ENCODE measurements at places on chromosomes 1 and 21.
A peak's percentile ranks its signal among the peaks of the same experiment; 100 is the strongest.

GRCh38 chr1:119631086-119631432 lies 17.0 kb downstream of the ZNF697 start:
- DNase-seq, result no peak

DNA sequence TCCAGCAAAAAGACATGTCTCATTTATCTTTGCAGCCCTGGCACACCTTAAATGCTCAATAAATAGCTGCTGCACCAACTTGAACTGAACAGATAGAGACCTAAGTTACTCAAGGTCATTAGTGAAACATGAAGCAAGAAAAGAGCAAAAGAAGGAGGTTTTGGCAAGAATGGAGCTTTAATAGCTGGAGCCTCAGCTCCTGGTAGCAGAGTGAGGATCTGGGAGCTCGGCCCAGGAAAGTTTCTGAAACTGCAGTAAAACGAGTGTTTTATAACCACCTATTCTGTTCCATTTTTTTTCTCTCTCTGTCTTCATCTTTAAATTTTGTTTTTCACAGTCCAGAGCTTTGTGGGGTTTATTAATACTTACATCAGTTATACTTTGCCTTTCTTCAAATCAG lies 207.5 kb downstream of the SETD4 start:
- no peak for DNase-seq

DNA sequence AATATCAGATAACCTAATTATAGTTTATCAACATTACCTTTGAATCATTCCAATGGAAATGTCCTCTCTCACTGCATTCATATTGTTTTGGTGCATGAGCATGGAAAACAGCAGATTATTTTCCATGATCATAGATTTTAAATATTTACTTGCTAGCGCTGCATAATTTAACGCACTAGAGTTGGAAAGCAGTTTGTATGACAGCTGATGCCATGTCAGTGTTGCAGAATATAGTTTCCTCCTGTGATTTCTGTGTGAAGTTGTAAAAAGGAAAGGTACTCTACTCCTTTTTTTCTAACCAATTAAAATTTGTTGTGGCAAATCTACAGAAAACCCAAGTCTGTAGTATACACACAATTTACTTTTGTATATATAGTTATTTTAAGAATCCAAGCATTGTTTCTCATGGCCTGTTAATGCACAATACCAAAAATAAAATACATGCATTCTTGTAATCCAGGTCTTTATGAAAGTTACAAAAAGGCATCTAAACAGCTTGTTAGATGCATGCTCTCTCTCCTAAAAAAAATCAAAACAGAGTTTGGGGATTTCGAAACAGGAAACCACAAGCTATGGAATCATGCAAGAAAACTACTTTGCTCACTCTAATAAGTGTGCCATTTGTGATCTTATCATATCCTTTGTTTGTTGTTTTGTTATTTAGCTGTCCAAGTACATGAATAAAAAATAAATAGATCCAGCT lies 1.9 kb upstream of the ATG4C start:
- DNase-seq, result no peak

GRCh38 chr1:26747048-26747447 lies 40.7 kb upstream of the PIGV start:
- DNase-seq, result no peak

DNA sequence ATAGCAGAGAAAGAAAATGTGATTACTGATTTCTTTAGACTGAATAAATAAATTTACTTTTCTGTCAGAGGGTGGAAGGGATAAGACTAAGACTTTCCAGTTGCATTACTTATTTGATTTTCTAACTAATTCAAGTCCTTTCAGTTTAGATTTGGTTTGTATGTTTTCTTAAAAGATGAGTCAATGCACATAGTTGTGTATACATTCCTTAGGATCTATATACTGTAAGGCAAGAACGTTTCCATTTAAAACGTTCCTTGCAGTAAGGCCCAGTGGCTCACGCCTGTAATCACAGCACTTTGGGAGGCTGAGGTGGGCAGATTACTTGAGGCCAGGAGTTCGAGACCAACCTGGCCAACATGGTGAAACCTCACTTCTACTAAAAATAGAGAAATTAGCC lies 14.5 kb upstream of the SERTAD4 start:
- DNase-seq, result no peak

GRCh38 chr1:45762291-45762690 lies 11.8 kb upstream of the IPP start:
- DNase-seq, result no peak

DNA sequence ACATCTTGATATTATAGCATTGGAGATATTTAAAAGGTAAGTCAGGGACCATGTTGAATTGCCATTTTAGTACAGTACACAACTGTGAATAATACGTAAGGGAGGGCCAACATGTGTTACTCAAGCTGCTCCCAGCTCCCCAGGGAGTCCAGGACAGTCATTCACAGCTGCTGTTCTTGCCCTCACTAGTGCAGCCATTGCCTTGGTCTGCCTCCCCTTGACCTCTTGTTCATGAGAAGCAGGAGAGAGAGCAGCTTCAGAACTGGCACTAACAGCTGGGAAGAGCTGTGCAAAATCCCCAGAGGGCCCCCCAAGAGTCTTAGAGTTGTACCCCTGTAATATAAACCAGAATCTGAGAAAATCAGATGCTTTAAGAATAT lies 16.4 kb downstream of the TCEANC2 start:
- no peak for DNase-seq

DNA sequence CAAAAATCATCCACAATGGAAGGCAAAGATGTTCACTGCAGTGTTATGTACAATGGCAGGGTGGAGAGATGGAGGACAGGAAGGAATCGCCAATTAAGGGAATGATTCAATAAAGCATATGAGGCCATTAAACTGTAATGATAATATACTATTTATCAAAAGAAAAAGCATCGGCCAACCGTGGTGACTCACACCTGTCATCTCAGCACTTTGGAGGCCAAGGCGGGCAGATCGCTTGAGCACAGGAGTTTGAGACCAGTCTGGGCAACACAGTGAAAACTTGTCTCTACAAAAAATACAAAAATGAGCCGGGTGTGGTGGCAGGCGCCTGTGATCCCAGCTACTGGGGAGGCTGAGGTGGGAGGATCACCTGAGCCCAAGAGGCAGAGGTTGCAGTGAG lies 89.1 kb downstream of the SSBP3 start:
- DNase-seq, result no peak

- DNase-seq, result no peak
Measured at GRCh38 chr21:25582888-25583287, 24.4 kb downstream of the MRPL39 start.

GRCh38 chr1:59292562-59292961 lies 4.3 kb upstream of the FGGY start:
- DNase-seq, result no peak

DNA sequence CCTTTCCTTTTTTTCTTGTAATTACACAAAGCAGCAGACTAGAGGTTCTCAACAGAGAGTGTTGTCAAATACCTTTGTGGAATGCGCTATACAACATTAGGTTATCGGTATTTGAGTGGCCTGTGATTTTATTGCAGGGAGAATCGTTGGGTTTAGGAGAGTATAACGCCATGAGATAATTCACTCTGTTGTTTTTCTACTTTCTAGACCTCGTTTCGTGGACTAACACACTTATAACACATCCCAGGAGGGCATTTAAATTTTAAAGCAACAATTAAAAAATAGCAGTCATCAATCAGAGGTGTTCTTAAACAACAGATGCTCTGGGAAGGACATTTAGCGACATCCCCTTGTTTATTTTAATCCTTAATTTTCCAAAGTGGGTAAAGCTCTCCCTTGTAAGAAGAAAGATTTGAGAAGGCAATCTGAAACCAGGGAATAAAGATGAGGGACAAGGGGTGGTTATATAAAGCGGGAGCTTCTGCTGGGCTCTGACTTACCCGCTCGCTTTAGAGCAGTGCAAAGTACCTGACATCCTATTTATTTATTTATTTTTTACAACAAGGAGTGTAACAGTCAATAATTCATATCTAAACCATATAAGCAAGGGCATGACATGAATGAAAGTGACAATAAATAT lies 4.9 kb downstream of the PBX1 start:
- DNase-seq, result no peak

DNA sequence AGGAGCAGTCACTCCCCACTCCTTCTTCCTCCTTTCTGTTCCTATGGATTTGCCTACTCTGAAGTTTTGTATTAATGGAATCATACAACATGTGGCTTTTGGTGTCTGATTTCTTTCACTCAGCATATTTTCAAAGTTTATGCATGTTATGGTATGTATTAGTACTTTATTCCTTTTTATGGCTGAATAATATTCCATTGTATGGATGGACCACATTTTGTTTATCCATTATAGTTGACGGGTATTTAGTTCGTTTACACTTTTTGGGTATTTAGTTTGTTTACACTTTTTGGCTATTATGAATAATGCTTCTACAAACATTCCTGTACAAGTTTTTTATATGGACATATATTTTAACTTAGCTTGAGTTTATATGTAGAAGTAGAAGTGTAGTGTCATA lies 113.1 kb downstream of the PCBP3 start:
- DNase-seq, result no peak

- peak; percentile 61 for DNase-seq
Measured at GRCh38 chr1:119782631-119783325, 14.1 kb upstream of the HMGCS2 start.

DNA sequence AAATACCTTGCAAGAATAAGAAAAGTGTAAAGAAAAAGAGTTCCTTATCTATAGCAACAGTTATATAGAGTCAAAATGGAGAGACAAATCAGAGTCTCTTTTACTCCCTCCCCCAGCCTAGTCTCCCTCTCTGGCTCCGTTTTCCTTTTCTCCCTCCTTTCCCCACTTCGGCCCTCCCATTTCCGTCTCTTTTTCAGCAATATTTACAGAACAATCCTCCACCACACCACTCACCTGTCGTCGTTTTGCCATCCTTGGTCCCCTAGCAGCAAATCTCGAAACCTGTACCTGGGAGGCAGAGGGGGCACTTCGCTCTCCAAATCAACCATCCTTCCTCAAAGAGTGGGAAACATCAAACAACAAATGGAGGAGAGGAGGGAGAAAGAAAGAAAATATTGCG lies 259 bp downstream of the KCNT2 start:
- no peak for DNase-seq

DNA sequence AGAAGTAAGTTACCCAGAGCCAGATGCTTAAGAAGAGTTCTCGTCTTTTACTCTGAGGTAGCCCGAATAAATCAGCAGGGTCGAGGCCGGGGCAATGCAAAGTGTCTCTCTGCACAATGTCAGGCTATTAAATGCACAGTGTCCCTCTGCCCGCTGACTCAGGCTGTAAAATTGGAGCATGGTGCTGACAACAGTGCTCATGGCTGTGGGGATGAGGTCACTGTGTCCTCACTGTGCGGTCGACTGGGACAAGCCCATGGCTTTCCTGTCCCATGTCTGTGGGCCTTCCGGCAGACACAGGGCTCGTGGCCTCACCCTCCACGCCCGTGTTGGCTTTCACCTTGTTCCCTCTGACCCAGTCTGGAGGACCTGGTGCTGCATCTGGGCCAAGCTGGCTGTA lies 14.6 kb upstream of the SLC2A1 start:
- DNase-seq, result peak; percentile 68

- DNase-seq, result no peak
Measured at GRCh38 chr1:172446547-172446946, 2.7 kb upstream of the PIGC start.

GRCh38 chr1:184595596-184595995 lies 159.1 kb downstream of the EDEM3 start:
- no peak for DNase-seq

- DNase-seq, result no peak
Measured at GRCh38 chr1:6809461-6809860, 24.2 kb downstream of the CAMTA1 start.

- no peak for DNase-seq
Measured at GRCh38 chr1:29352719-29353420, 116.5 kb downstream of the PTPRU start.

- DNase-seq, result no peak
Measured at GRCh38 chr1:206029484-206029883, 5.8 kb upstream of the CTSE start.

- DNase-seq, result no peak
Measured at GRCh38 chr1:30321246-30321910, 402.0 kb downstream of the MATN1 start.

- no peak for DNase-seq
Measured at GRCh38 chr1:8284127-8284526, 33.8 kb upstream of the SLC45A1 start.

GRCh38 chr1:151502859-151503780 lies 8.1 kb upstream of the CGN start:
- DNase-seq, result no peak

GRCh38 chr1:193891788-193892187 lies 705.4 kb upstream of the B3GALT2 start:
- DNase-seq, result no peak

DNA sequence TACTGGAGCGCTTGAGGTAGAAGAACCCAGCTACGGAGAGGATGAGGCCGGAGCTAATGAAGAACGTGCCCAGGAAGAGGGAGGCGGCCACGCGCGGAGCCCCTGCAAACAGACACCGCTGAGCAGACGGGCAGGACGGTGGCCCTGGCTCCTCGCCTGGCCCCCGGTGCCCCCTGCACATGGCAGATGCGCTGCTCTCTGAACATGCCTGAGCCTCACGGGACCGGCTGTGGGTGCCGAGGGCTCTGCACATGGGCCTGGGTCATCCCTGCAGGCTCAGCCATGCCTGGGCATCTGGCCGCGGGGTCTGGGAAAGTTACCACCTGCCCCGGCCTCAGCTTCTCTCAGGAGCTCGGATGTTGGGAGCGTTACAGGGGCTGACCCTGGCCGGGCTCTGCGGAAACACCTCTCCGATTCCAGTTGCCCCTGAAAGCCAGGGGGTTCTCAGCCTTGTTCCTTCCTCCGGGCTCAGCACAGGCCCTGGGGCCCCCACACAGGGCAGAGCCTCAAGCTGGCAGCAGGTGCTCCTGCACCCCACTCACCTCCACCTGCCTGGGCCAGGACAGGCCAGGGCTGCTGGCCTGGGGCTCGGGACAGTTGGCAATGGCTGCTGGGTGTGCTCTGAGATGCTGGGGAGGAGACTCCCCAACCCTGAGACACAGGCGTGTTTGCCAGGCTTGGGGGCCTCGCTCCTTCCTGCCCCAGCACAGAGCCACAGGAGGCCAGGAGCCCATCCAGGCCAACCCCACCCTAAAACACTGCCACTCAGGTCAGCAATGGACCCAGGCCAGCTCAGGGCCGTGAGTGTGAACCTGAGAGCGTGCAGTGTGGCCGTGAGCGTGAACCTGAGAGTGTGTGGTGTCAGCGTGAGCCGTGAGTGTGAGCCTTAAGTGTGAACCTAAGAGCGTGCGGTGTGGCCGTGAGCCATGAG lies 12.1 kb upstream of the RNF223 start:
- no peak for DNase-seq

- no peak for DNase-seq
Measured at GRCh38 chr21:29055080-29055479, 18.4 kb downstream of the CCT8 start.

- DNase-seq, result no peak
Measured at GRCh38 chr1:222956601-222957000, 141.8 kb downstream of the DISP1 start.

GRCh38 chr1:165858364-165858823 lies 31.0 kb downstream of the UCK2 start:
- DNase-seq, result no peak

- DNase-seq, result no peak
Measured at GRCh38 chr1:96498744-96499340, 222.7 kb upstream of the PTBP2 start.

DNA sequence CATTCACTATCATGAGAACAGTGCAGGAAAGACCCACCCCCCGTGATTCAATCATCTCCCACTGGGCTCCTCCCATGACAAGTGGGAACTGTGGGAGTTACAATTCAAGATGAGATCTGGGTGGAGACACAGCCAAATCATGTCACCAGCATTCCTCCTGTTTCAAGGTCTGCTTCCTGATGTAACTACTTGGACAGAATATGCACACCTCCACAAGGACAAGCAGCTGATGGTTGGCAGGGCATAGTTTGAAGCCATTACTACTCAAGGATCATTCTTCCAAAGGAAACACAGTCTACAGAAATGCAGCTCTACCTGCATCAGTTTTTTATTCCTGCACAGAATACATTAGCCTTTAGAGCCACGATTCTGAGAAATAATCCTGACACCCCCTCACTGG lies 28.5 kb upstream of the RNF2 start:
- no peak for DNase-seq

Data from SW480 (cell line).